Prostate gland (tissue), 2 donors: ENCODE measurements at places on chromosomes 5 and 9. TPM values are rescaled to one million over a fixed set of nuclear protein-coding genes. Genes with fewer than 3 reads are reported as not detected.

ZNF608 gene
- total RNA-seq, result 25.3 TPM

CD180 gene
- total RNA-seq, result 0.18 TPM

KLF4 gene
- 50.0 TPM for total RNA-seq

KIF24 gene
- total RNA-seq, result 7.3 TPM

INIP gene
- 36.6 TPM for total RNA-seq

ZNF474 gene
- not detected for total RNA-seq

MLANA gene
- total RNA-seq, result not detected

PROB1 gene
- 2.4 TPM for total RNA-seq

SNCAIP gene
- 8.2 TPM for total RNA-seq

RIC1 gene
- 18.0 TPM for total RNA-seq

BTNL8 gene
- total RNA-seq, result 0.14 TPM

CCL28 gene
- 6.3 TPM for total RNA-seq

PTGDS gene
- total RNA-seq, result 59.4 TPM

SLC36A2 gene
- 0.74 TPM for total RNA-seq

SEMA6A gene
- 57.1 TPM for total RNA-seq

SPRY4 gene
- 11.5 TPM for total RNA-seq

SGCD gene
- 3.2 TPM for total RNA-seq

RABGAP1 gene
- 104 TPM for total RNA-seq

SREK1 gene
- 65.2 TPM for total RNA-seq

MEGF10 gene
- total RNA-seq, result 0.77 TPM

FBN2 gene
- 0.82 TPM for total RNA-seq

PCDHGB5 gene
- 7.9 TPM for total RNA-seq

OLFM1 gene
- 11.7 TPM for total RNA-seq

CCDC192 gene
- not detected for total RNA-seq

CDO1 gene
- 20.0 TPM for total RNA-seq

OGN gene
- 6.9 TPM for total RNA-seq

RBM22 gene
- total RNA-seq, result 33.6 TPM

SPIN1 gene
- total RNA-seq, result 74.5 TPM

HINT2 gene
- total RNA-seq, result 38.6 TPM

PCDHGA5 gene
- 4.1 TPM for total RNA-seq

SLC4A9 gene
- not detected for total RNA-seq

EPB41L4B gene
- 13.3 TPM for total RNA-seq

SLC6A3 gene
- total RNA-seq, result 4.6 TPM

IRX1 gene
- not detected for total RNA-seq

F12 gene
- total RNA-seq, result 2.6 TPM

ARL10 gene
- 2.4 TPM for total RNA-seq

CATSPER3 gene
- total RNA-seq, result not detected

GLRX gene
- 34.8 TPM for total RNA-seq

SOHLH1 gene
- 16.8 TPM for total RNA-seq

ZNF879 gene
- total RNA-seq, result 18.1 TPM

PCDHA13 gene
- 1.5 TPM for total RNA-seq

PCDHB3 gene
- 6.5 TPM for total RNA-seq

OBP2B gene
- total RNA-seq, result 35.2 TPM

CDH6 gene
- 2.3 TPM for total RNA-seq

GBA2 gene
- 48.5 TPM for total RNA-seq

NUTM2G gene
- total RNA-seq, result not detected

ARID3C gene
- total RNA-seq, result 1.1 TPM

CD274 gene
- 1.9 TPM for total RNA-seq

RNF20 gene
- 36.7 TPM for total RNA-seq
